ENCODE measurements at places on chromosomes 3 and 15.

DNA sequence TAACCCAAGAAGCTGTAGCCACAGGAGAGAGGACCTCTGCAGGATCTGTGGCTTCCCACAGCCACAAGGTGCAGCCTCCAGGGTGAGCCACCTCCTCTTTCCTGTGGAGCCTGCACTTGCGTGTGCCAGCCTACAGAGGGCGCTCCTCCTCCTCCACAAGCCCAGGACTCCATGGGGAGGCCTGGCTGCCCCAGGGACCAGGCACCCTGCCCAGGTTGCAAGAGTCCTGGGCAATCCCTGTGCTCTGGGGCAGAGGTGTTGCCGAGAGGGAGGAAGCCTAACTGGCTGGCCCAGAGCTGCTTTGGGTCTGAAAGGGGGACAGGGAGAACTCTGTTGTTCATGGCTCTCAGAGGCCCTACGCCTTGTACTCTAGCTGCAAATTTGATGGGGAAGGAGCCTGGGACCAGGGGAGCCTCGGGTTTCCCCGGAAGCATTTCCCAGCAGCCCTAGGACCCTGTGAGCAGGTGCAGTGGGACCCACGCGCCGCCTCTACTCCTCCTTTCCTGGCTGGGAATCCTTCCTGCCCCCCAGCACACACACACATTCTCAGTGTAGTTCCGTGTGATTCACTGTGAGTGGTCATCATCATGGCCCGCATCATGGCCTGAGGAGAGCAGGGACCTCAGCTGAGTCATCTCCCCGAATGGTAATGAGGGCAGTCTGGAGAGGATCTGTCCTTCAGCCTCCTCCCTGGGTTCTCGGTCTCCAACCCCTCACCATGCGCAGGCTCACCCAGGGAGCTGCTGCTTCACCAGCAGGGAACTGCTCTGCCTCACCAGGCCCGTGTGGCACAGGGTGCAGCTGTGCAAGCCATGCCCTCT lies 24.3 kb downstream of the TBC1D21 start:
- peak; percentile 23 for DNase-seq

DNA sequence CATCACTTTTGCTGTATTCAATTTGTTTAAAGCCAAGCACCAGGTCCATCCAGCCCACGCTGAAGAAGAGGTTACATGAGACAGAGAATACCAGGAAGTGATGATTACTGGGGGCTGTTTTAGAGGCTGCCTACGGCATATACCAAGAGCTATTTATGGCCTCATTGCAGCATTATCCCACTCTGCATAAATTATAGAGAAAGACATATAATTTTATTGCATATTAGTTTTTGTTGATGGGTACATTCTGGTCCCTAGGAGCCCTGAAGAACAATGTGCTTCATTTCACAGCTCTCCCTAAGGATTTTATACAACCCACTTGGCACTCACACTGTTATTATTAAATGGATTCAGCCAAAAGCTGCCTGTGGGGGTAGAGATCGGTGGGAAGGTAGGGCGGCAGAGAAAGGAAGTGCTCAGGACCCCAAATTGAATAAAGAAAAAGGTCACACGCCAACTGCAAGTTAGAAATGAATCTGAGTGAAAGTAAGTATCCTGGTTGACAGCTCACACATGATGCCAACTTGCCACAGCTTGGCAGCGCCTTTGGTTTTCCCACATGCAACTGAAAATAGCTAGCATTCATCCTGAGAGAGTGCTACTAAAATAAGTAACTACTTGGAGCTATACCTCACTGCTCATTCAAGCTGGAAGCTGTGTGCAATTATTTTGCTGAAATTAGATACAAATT lies 73.7 kb downstream of the CCNL1 start:
- DNase-seq = no peak

DNA sequence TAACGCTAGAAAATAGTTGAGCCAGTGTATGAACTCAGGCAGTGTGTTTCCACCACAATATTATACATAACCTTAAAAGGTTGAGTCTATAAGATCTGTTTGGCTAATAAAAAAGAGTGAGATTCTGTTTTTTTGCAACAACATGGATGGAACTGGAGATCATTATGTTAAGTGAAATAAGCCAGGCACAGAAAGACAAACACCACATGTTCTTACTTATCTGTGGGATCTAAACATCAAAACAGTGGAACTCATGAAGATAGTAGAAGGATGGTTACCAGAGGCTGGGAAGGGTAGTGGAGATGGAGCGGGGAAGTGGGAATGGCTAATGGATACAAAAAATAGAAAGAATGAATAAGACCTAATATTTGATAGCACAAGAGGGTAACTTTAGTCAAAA lies 150.7 kb downstream of the GABRG3 start:
- DNase-seq = no peak

DNA sequence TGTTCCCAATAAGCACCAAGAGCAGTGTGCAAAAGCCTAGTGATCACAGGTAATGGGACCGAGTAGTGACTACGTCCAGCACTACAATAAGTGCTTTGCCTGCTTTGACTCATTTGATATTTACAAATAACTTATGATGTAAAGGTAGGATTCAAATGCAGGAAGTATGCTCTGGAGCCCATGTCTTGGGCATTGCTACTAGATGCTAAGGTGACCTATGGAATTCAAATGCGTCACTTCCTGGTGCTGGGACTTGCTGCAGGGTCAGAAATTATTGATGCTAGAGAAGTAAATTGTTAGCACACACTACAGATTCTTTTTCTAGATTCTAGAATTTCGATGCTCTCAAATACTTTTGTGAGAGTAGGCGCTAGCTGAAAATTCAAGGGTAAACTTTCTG lies 101.2 kb upstream of the TSC22D2 start:
- DNase-seq = no peak

- DNase-seq = no peak
Observed at GRCh38 chr3:66478960-66479359, 21.9 kb downstream of the LRIG1 start.

GRCh38 chr3:79018671-79019136 lies 749.1 kb downstream of the ROBO1 start:
- no peak for DNase-seq

DNA sequence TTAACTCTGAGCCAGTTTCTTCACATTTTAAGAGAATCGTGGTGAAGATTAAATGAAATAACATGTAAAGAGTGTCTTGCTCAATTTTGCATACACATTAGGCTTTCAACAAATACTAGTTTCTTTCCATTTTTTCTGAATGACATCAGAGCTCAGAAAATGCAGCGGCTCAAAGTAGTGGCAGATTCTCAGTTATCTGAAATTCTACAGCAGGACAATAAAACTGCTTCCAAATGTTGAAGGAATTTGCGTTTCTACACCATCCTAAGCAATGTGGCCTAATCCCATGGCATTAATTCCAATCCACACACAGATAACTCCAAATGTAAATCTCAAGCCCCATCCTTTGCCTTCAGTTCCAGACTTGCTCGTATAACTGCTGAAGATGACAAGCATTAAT lies 115.8 kb downstream of the PLCH1 start:
- no peak for DNase-seq

DNA sequence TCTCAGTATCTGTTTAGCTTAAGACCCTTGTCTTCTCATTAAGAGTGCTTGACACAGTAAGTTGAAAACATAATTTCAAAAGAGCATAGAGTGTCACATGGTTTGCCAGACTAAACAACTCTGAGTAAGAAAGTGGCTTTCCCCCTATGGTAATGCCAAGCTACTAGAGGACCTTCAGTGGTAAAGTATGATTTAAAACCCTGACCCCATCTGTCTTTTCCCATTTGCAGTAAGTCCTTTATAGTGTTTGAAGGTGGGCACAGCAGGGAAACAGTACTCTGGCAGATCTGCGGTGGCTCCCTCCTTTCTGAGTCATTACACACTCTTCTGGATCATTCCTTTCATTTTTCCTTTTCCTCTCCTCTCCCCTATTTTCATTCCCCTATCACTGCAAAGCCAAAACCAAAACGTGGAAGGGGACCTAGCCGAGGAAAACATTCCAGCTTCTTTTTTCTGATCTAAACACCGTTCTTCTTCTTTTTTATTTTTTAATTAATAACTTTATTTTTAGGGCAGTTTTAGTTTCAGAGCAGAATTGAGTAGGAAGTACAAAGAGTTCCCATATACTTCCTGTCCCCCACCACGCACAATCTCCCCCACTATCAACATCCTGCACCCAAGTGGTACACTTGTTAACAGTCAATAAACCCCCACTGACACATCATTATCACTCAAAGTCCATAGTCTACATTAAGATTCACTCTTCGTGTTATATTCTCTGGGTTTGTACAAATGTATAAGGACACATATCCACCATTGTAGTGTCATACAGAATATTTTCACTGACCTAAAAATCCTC lies 74.7 kb downstream of the PPARG start:
- no peak for DNase-seq

DNA sequence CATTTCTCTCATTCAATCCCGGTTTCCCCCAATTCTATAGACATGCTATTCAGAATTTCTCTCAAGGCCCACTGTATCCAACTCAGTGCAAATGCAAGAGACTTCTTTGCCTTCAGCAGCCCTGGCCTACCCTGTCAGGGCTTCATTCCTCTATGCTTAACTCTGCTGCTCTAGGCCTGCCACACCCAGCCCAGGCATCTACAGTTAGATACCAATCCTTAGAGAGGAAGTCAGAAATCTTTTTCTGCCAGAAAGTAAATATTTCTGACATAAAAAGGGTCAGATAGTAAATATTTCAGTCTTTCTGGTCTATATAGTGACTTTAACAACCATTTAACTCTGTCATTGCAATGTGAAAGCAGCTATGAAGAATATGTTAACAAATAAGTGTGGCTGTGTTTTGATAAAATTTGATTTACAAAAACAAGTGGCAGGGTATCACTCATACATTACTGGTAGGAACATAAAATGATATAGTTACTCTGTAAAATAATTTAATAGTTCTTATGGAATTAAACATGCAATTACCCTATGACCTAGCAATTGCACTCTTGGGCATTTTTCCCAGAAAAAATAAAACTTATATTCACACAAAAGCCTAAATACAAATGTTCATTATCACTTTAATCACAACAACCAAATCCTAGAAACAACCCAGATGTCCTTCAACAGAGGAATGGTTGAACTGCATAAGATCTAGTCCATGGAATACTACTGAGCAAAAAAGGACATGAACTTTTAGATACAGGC lies 942.0 kb downstream of the SQOR start:
- no peak for DNase-seq

DNA sequence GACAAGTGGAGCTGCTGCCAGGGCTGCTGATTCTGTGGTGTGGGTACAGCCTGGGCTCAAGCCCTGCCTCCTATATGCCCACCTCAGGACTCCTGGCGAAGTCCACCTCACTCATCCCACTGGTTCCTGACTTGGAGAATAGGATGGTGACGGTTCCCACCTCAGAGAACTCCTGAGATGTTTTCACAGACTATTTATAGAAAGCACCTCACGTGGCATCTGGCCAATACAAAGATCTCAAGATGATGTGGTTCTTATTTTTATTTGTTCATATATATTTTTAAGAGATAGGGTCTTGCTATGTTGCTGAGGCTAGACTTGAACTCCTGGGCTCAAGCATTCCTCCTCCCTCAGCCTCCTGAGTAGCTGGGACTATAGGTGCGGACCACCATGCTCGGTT lies 236.9 kb upstream of the BHLHE40 start:
- DNase-seq = no peak

GRCh38 chr15:65183865-65184159 lies 1.3 kb downstream of the CLPX start:
- no peak for DNase-seq

- DNase-seq = no peak
Observed at GRCh38 chr3:130506031-130506430, 10.9 kb upstream of the COL6A6 start.

DNA sequence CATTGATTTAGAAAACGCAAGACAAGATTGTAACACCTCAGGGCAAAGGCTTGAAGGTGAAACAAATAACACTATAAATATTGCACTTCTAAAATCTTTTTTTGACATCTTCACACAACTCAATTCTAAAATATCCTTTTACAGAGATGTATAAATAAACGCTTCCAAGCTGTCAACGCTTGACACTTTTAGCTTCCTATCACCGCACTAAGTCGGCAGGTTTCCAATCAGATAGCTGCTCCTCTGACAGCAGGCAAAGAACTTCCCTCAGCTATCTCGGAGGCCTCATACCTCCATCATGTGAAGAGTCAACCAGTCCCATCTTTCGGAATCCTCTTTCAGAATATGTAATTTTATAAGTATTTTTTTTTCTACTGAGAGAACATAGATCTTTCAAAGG lies 71.0 kb downstream of the PCOLCE2 start:
- DNase-seq = no peak

- no peak for DNase-seq
Observed at GRCh38 chr15:70109978-70110377, 12.3 kb upstream of the TLE3 start.

DNA sequence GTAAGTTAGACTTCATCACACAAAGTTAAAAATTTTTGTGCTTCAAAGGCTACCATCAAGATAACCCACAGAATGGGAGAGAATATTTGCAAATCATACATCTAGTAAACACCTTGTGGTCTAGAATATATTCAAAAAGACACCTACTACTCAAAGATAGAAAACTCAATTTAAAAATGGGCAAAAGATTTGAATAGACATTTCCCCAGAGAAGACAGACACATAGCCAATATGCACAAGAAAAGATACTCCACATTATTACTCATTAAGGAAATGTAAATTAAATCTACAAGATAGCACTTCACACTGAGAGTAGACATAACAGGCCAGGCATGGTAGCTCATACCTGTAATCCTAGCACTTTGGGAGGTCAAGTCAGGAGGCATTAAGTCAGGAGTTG lies 87.8 kb upstream of the MANF start:
- no peak for DNase-seq

GRCh38 chr3:189967254-189967865 lies 153.3 kb downstream of the P3H2 start:
- no peak for DNase-seq

- no peak for DNase-seq
Observed at GRCh38 chr15:81301815-81302399, 22.0 kb downstream of the STARD5 start.

GRCh38 chr15:56927816-56928215 lies 9.4 kb downstream of the TCF12 start:
- no peak for DNase-seq

GRCh38 chr3:126528800-126529541 lies 5.0 kb downstream of the CHST13 start:
- DNase-seq = no peak

DNA sequence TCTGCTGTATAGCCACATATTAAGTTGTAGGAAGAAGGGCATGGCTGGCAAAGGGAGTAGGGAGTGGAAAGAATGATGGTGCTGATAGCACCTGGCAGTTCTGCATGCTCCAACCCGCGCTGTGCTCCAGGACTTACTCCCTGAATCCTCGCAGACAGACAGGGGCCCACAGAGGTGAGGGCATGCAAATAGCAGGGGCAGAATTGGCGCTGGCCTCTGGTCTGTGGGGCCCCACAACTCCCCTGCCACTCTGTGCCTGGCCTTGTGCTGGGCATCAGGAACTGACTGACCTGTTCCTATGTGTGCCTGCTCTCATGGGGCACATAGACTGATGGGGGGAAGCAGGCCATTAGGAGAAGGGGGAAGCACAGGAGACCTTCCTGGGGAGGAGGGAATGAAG lies 20.9 kb downstream of the HDAC11 start:
- no peak for DNase-seq

- no peak for DNase-seq
Observed at GRCh38 chr3:42612928-42613327, 12.4 kb downstream of the NKTR start.

GRCh38 chr15:37046876-37047614 lies 53.3 kb downstream of the MEIS2 start:
- no peak for DNase-seq

- no peak for DNase-seq
Observed at GRCh38 chr3:124915254-124915653, 19.3 kb downstream of the MUC13 start.

Measured in activated CD4-positive, alpha-beta T cell treated with anti-CD3 and anti-CD28 coated beads, Interleukin-2, amount 50 U/mL, for 4 hours (primary cell).